ENCODE measurements at places on chromosomes 11 and 22.

DNA sequence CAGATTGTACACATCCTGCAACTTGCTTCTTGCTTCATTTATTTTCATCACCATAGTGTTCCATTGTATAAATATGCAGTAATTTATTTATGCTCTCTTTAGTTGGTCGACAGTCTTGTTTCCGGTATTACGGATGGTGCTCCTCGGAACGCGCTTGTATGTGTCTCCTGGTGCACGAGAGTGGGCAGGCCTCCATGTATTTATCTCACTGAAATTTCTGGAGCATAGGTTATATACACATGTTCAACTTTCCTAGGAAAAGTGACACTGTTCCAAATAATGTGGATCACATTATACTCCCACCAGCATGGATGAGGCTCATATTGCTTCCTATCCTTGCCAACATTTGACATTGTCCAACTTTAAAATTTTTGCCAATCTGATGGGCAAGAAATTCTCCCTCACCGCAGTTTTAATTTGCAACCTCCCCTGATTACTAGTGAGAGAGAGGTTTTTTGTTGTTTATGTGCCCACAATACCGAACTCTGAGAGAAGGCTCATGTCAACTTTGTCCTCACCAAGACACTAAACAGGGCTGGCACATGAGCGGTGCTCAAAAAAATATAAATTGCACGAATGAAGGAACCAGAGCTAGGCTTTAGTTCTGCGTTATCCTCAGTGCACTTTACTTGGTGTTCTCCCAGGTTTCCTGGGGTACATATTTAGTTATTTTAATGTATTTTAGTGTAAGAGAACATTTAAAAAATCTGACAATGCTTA, 3.8 kb downstream of the CSNK2A3 start:
- peaks cover 20% of the 10 kb centered on the region for H3K27me3 ChIP-seq
- H3K4me3 ChIP-seq: no peak overlapping the region
- no peak overlapping the region for H3K27ac ChIP-seq
- H3K36me3 ChIP-seq: no peaks in the 10 kb centered on the region

DNA sequence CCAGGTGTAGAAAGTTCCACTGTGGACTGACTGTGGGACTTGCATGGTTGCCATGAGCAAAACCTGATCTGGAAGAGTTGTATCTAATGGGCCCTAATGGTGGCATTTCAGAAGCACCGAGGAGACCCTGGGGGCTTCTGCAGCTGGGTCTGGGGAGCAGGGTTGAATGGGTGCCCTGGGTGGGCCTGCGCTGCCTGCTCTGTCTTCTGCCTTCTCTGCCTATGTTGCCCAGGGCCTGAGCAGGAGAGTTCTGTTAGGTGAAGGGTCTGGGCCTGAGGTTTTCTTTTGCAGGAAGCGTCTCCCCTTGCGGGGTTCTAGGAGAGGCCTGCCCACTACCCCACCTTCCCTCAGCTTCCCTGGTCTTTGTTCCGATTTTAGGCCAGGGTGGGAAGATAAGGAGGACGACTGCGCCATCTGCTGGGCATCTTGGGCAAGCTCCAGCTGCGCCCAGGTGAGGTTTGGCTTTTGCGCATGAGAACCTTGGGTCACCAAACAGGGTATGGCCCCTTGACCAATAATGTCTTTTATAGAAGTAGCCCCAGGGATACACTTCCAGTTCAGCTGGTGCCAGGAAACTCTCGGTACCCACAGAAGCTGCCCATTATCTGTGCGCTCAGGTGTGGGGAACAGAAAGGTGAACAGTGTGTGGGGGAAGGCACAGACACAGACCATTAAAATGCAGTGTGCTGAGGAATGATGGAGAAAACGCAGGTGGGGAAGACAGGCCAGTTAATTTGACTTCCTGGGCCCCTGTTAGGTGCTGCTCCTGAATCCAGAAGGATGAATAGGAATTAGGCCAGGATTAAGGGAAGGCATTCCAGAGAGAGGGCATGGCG, 23.2 kb downstream of the COMMD9 start:
- H3K4me3 ChIP-seq: no peak overlapping the region
- no peaks in the 10 kb centered on the region for H3K36me3 ChIP-seq
- no peaks in the 10 kb centered on the region for H3K4me1 ChIP-seq
- peak; percentile 34 for DNase-seq
- H3K27ac ChIP-seq: no peak overlapping the region

GRCh38 chr11:62682518-62682917, 3.6 kb upstream of the UBXN1 start:
- no peak for DNase-seq
- H3K36me3 ChIP-seq: peaks cover 15% of the 10 kb centered on the region
- H3K27me3 ChIP-seq: no peaks in the 10 kb centered on the region
- peaks cover 16% of the 10 kb centered on the region for H3K4me1 ChIP-seq
- no peak overlapping the region for H3K27ac ChIP-seq
- no peak overlapping the region for H3K4me3 ChIP-seq

GRCh38 chr11:114280696-114281095, 15.5 kb upstream of the NNMT start:
- DNase-seq: no peak
- H3K4me1 ChIP-seq: no peaks in the 10 kb centered on the region
- H3K27me3 ChIP-seq: peaks cover 44% of the 10 kb centered on the region
- no peaks in the 10 kb centered on the region for H3K36me3 ChIP-seq
- no peak overlapping the region for H3K27ac ChIP-seq
- no peak overlapping the region for H3K4me3 ChIP-seq

DNA sequence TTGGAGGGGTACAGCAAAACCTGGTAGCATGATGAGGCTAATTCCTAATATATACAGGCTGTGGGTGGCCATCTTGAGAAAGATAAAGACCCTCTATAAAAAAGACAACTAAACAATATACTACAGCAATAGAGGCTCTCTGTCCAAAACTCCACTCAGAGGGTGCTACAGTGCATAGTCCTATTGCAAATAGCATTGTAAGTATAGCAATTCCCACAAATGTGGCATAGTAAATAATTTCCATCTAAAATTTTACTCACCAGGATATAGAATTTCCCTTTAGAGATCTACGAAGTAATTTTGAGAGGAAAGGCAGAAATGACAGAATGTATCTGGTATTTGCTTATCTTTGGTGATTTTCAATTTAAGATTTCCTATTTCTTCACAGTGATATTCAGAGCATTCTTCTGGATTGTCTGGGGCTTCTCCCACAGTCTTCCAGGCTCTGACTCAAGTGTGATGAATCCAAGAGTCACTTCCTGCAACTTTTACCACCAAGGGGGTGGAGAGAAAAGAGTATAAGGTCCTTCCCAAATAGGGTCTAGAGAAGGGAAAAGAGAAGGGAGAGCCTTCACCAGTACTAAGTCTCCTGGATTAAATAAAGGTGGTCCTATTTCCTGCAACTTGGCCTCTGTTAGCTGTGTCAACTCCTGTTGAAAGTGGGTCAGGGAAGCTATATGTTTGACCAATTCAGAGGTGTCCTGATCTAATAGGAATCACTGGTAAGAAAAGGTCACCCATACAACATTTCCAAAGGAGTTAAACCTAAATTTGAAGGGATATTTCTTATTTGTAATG, 1054.7 kb upstream of the CNTN5 start:
- no peaks in the 10 kb centered on the region for H3K36me3 ChIP-seq
- H3K4me1 ChIP-seq: no peaks in the 10 kb centered on the region
- no peak overlapping the region for H3K4me3 ChIP-seq
- H3K27me3 ChIP-seq: no peaks in the 10 kb centered on the region

- peaks cover 5% of the 10 kb centered on the region for H3K27me3 ChIP-seq
- no peak overlapping the region for H3K4me3 ChIP-seq
- DNase-seq: no peak
- no peak overlapping the region for H3K27ac ChIP-seq
- no peaks in the 10 kb centered on the region for H3K36me3 ChIP-seq
These were observed 245.0 kb upstream of the POU2AF2 start for GRCh38 chr11:111000400-111001080.

GRCh38 chr11:134250246-134250645, 2.9 kb downstream of the THYN1 start:
- H3K4me1 ChIP-seq: peaks cover 16% of the 10 kb centered on the region
- H3K4me3 ChIP-seq: no peak overlapping the region
- peaks cover 30% of the 10 kb centered on the region for H3K36me3 ChIP-seq
- DNase-seq: no peak

- DNase-seq: no peak
- no peak overlapping the region for H3K27ac ChIP-seq
- H3K4me3 ChIP-seq: no peak overlapping the region
These were observed 329.5 kb upstream of the KIRREL3 start for GRCh38 chr11:127330044-127330443.

DNA sequence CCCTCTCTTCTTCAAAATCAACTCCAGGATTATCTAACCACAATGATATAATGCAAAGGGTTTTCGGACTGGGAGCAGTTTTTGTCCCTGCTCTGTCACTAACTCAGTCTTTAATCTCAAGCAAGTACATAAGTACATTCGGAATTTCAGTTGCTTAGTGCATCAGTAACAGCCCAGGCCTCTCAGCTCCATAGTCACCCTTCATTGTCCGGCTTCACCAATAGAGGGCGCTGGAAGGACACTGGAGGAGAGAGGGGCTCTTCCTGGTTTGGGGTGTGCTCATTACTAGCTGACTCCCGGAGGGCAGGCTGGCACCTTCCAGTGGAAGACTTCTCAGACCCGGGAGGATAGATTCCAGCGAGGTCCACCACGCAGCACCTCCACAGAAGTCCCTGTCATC, 90.4 kb upstream of the PDGFD start:
- peaks cover 10% of the 10 kb centered on the region for H3K27me3 ChIP-seq
- DNase-seq: no peak
- H3K27ac ChIP-seq: no peak overlapping the region
- H3K36me3 ChIP-seq: no peaks in the 10 kb centered on the region
- H3K4me1 ChIP-seq: no peaks in the 10 kb centered on the region
- H3K4me3 ChIP-seq: no peak overlapping the region

- H3K4me3 ChIP-seq: no peak overlapping the region
- no peak for DNase-seq
- no peaks in the 10 kb centered on the region for H3K4me1 ChIP-seq
- H3K36me3 ChIP-seq: no peaks in the 10 kb centered on the region
These were observed 29.8 kb upstream of the MSANTD2 start for GRCh38 chr11:124829986-124830385.

DNA sequence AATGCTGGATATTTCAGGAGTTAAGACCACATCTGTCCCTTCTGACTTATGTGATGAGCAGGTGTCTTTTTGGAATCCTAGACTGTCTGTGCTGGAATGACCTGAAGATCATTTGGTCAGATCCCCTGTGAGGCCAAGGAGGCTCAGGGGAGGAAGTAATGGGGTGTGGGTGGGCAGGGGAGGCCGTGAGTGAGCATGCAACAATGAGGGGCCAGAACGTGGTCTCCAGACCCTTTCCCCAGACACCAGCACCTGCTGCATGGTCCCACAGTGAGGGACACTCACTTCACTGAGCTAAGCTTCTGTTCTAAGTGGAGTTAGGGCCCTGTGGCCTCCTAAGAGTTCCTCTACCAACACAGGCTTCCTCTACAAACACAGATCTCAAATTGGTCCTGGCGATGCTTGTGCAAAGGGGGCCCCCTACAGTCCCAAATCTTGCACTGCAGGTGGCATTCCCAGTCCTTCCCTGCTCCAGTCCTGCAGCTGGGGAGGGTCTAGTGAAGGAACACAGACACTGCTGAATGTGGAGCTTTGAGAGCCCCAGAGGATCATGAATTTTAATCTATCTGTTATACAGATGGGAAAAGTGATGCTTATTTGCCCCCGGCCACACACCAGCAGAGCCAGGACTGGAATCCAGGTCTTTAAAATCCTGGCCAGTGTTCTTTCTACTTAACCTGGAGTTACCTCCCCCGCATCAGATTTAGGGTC, 7.4 kb downstream of the USP2 start:
- peaks cover 10% of the 10 kb centered on the region for H3K36me3 ChIP-seq
- no peaks in the 10 kb centered on the region for H3K27me3 ChIP-seq
- DNase-seq: peak; percentile 37
- no peak overlapping the region for H3K4me3 ChIP-seq
- no peak overlapping the region for H3K27ac ChIP-seq

DNA sequence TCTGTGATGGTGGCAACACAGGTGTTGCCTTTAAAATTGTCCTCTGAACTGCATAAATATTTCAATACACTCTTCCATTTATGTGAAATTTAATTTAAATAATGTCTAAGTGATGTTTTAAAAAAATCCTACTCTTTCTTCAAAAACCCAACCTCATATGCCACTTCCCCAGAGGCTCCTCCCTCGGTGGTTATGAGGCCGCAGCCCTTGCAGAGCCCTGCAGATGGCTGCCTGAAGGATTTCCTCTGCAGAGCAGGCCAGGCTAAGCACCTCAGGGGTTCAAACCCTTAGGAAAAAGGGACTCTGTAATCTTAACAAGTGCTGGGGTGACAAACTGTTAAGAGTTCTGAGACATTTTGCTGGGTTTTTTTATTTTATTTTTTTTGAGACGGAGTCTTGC, 25.2 kb downstream of the MORC2 start:
- peak; percentile 45 for DNase-seq
- peaks cover 39% of the 10 kb centered on the region for H3K4me1 ChIP-seq
- peak overlapping the region; percentile 50 for H3K4me3 ChIP-seq
- no peaks in the 10 kb centered on the region for H3K27me3 ChIP-seq
- no peak overlapping the region for H3K27ac ChIP-seq

- no peak overlapping the region for H3K4me3 ChIP-seq
- H3K4me1 ChIP-seq: no peaks in the 10 kb centered on the region
- no peak overlapping the region for H3K27ac ChIP-seq
- no peaks in the 10 kb centered on the region for H3K36me3 ChIP-seq
- no peaks in the 10 kb centered on the region for H3K27me3 ChIP-seq
- DNase-seq: no peak
These were observed 254.2 kb downstream of the TENM4 start for GRCh38 chr11:79186669-79187068.

- DNase-seq: no peak
- no peaks in the 10 kb centered on the region for H3K36me3 ChIP-seq
- H3K27ac ChIP-seq: no peak overlapping the region
These were observed 473.8 kb downstream of the OPCML start for GRCh38 chr11:133058501-133058900.

GRCh38 chr11:7759010-7759409, 37.7 kb downstream of the OR5P2 start:
- no peaks in the 10 kb centered on the region for H3K4me1 ChIP-seq
- no peak for DNase-seq
- no peaks in the 10 kb centered on the region for H3K27me3 ChIP-seq

- no peak overlapping the region for H3K27ac ChIP-seq
- no peak overlapping the region for H3K4me3 ChIP-seq
- peaks cover 7% of the 10 kb centered on the region for H3K27me3 ChIP-seq
- no peak for DNase-seq
These were observed 18.1 kb downstream of the TMPRSS13 start for GRCh38 chr11:117910941-117911655.

GRCh38 chr11:36510594-36510942, 496 bp upstream of the TRAF6 start:
- H3K4me3 ChIP-seq: peak overlapping the region; percentile 100
- DNase-seq: no peak
- peaks cover 16% of the 10 kb centered on the region for H3K36me3 ChIP-seq
- H3K27me3 ChIP-seq: peaks cover 17% of the 10 kb centered on the region
- H3K4me1 ChIP-seq: peaks cover 27% of the 10 kb centered on the region

GRCh38 chr11:117345039-117345438, 17.4 kb downstream of the CEP164 start:
- DNase-seq: no peak
- peaks cover 45% of the 10 kb centered on the region for H3K36me3 ChIP-seq
- no peak overlapping the region for H3K4me3 ChIP-seq
- no peaks in the 10 kb centered on the region for H3K4me1 ChIP-seq
- H3K27me3 ChIP-seq: no peaks in the 10 kb centered on the region

- no peak for DNase-seq
- no peaks in the 10 kb centered on the region for H3K36me3 ChIP-seq
- no peaks in the 10 kb centered on the region for H3K4me1 ChIP-seq
- peaks cover 31% of the 10 kb centered on the region for H3K27me3 ChIP-seq
- H3K27ac ChIP-seq: no peak overlapping the region
These were observed 150.1 kb downstream of the MN1 start for GRCh38 chr22:27651486-27651885.
